ENCODE measurements at places on chromosomes 6 and 20.

- no peak for DNase-seq
Measured at GRCh38 chr20:35743693-35744491, 1.8 kb upstream of the RBM39 start.

- DNase-seq = no peak
Measured at GRCh38 chr6:107695061-107695720, 128.9 kb downstream of the SCML4 start.

DNA sequence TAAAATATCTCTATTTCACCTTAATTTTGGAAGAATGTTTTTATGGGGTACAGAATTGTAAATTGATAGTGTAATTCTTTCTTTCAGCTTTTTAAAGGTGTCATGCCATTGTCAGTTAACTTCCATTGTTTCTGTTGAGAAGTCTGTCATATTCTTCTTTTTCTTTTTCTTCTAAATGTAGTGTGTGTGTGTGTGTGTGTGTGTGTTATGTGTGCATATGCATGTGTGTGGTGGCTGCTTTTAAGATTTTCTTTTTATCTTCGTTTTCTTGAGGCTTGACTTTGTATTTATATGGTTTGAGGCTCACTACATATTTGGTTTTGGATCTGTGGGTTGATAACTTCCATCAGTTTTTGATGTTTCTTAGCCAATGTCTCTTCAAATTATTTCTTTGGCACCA is 176.5 kb downstream of the OGFRL1 start:
- no peak for DNase-seq

DNA sequence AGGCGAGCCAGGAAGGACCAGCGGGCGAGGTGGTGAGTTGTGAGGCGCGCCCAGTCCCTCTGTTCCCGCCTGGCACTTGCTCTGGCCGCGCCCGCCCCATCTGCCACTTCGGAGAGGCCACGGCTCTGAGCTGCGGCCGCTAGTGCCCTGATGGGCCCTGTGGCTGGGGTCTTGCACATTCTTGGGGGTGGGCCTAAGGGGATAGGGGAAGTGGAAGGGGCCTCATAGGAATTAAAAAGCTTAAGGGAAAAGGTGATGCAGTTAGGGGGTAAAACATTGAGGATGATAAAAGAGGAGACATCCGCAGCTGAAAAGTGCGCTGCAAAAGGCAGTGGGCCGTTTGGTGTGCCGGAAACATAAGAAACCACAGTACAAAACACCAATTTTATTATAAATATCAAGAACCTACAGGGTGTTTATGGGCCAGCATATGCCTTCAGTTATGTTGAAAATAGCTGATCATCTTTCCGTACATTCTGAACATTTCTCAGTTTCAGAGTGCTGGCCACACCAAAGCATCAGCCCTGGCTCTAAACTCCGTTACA is 1.1 kb upstream of the PSMB8 start:
- no peak for DNase-seq

DNA sequence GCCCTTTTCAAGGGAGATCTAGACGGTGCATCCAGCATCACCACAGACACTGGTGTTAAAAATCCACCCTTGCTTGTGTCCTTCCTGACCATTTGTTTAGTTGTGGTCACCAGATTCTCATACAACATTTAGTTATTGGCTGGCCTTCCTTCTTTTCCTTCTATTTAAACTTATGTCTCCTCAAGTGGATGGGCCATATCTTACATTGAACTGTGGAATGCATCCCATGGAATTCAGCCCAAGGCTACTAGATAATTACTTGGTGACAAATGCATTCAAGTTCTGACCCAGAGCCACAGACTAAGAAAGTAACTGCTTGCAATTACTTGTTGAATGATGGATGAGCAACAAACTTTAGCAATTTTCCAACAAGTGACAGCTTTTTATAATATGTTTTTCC is 198.9 kb upstream of the SSTR4 start:
- no peak for DNase-seq

DNA sequence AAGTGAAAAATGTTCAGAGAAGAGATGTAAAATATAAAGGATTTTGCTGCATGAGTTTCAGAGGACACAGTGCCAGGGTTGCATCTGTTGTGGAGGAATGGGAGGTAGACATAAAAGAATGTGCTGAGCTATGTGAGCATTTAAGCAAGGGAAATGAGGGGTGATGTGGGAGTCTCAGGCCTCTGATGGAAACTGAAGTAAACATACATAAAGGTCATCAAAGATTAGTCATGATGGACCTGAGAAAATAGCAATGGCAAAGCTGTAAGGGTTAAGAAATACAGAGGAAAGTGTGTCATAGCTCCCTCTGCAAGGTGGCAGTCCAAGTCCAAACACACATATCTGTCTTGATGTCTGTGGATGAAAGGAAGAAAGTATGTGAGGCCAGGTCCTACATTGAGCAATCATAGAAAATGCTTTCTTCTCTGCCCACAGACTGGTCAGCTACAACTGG is 306.6 kb upstream of the ECI2 start:
- DNase-seq = no peak

DNA sequence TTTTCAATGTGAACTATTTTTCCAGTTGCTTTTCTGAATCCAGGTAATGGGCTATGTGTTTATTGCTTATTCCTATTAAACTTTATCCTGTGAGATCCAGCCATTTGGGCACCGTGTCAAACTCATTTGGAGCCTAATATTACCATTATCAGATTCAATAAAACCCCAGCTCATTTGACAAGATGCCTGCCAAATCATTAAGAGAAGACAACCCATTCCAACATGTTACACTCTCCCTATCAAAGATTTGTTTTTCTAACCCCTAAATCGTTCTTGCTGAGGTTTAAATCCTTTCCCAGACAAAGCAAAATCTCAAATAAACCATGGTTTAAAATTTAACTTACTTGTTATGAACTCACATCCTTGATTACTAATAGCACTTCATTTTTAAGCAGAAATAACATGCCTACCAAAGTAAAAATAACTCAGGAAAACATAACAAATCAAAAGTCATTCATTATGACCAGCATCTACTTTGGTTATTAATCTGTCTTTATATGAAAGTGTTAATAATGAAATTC is 130.0 kb upstream of the TCF21 start:
- DNase-seq = no peak
